ENCODE measurements at places on chromosomes 12 and 14.

GRCh38 chr12:26195250-26195640 is at the start of gene SSPN:
TSS of gene SSPN (plus strand) at chr12:26195573. CDS start at chr12:26195673, 100 bp downstream.
- DNase-seq = no peak

DNA sequence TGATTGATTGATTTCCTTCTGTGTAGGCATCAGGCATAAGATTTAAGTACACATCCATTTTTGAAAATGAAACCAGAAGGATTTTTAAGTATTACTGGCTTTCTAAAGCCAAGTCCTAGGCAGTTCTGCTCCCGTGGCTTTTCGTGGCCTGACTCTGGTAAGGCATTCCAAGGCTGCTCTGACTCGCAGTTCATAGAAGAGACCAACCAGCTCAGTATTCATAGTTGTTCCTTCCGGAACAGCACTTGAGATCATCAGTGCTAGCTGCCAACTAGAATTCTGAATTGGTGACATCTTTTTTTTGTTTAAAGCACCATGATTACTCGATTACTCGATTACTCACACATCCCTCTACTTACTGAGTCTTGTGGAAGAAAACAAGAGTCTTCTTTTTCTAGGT is 25.9 kb downstream of the SUDS3 start:
- DNase-seq = no peak

DNA sequence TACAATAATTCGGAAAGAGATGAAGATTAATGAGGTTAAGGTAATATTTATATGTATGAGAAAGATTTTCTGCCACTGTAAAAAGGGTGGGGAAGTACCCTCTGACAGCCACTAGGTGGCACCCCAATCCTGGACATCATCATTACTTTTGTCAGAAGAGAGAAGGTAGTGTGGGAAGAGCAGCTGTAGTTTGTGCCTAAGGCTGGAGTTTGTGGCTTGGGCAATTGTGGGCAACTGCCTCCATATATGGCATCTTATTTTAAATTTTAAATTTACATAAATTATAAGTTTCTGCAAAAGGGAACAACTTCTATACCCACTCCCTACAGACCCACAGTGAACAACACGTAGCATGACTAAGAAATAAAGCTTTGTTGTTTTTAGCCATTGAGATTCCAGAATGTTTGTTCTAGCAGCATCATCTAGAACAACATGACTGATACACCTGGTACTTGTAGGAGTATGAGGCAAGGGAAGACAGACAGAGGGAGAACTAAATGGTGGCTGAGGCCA is 34.4 kb upstream of the SYCP3 start:
- DNase-seq = peak; percentile 74

DNA sequence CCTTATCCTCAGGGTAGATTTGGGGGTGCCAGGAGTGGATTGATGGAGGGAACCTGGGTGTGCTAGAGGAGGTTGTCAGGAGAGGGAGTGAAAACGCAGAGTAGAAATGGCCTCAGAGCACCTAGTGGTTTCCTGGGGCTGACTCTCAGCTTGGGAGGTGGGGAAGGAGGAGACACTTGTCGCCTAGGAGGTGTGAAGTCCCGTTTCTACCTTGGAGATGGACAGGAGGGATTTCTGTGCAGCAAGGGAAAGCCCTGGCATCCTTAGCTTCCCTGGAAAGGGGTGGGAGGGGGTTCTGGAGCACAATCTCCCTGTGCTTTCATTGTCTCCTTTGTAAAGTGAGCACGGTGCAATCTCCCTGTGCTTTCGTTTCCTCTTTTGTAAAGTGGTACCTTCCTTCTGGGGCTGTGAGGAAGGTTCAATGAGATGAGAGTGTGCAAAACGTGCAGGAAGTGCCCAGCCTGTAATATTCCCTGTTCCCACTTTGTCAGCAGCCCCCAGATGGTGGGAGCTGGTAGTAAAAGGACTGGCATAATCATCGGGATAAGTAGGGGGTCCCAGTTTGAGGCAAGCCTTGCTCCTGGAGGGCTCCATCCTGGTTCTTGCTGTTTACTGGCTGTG is 1.6 kb downstream of the OAS3 start:
- DNase-seq = peak; percentile 70

- DNase-seq = no peak
These were observed 18.4 kb downstream of the LMO3 start for GRCh38 chr12:16587514-16587913.

- DNase-seq = no peak
These were observed 96.3 kb downstream of the ITPK1 start for GRCh38 chr14:93019367-93019843.

DNA sequence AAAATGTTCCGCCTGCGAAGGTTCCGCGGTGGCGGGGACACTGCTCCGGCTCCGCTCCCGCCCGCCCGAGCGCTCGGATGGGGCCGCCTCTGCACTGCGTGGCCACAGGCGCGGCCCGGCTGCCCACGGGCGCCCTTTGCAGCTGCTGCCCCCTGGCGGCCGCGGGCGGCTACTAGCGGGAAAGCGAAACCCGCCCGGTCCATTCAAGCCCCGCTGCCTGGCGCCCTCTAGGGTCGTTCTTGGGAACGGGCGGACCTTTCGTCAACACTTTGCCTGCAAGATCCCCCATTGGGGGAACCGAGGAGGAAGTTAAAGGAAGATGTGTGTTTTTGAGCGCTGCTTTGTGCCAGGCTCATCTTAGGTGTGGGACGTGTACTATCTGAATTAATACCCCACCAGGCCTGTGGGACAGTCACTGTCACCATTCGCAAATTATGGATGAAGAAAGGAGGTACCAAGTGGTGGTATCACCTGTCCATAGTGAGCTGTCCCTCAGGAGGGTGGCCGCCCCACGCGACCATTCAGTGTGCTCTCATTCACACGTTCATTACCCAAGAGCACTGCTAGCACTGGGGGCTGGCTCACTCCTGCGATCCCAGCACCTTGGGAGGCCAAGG is 19.4 kb downstream of the GPR132 start:
- DNase-seq = peak; percentile 92

DNA sequence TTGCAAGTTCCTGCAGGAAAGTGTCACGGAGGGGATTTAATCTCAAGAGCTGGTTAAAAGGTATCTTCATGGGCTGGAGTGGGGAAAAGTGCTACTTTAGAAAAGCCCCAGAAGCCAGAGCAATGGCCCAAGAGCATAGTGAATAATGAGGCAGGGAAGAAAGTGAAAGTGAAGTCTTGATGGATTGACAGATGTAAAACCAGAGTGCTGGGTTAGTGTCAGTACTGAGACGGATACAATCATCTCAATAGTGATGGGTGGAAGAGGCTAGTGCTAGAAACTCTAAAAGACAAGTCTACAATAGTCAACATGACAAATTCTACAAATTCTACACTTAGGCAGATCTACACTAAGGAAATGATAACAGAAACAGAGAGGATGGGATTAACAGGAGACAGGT is 68.1 kb downstream of the CIT start:
- DNase-seq = no peak

DNA sequence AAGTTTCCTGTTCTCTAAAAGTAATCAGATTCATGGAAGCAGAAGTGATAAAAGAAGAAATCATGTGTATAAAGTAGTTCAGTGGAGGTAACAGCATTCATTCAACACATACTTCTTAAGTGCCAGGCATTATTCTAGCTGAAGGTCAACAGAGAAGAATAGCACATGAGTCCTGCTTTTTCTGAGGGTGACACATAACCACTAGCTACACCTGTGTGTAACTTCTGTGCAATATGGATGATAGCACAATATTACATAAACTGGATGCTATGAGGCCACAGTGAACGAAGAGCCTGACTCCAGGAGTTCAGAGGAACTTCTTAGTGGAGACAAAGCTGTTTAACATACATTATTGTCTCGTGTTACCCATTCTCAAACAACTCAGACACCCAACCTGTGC is 114.3 kb upstream of the PCED1B start:
- DNase-seq = no peak

GRCh38 chr12:57756406-57757341 is 1.8 kb downstream of the MARCHF9 start:
- DNase-seq = peak; percentile 82

DNA sequence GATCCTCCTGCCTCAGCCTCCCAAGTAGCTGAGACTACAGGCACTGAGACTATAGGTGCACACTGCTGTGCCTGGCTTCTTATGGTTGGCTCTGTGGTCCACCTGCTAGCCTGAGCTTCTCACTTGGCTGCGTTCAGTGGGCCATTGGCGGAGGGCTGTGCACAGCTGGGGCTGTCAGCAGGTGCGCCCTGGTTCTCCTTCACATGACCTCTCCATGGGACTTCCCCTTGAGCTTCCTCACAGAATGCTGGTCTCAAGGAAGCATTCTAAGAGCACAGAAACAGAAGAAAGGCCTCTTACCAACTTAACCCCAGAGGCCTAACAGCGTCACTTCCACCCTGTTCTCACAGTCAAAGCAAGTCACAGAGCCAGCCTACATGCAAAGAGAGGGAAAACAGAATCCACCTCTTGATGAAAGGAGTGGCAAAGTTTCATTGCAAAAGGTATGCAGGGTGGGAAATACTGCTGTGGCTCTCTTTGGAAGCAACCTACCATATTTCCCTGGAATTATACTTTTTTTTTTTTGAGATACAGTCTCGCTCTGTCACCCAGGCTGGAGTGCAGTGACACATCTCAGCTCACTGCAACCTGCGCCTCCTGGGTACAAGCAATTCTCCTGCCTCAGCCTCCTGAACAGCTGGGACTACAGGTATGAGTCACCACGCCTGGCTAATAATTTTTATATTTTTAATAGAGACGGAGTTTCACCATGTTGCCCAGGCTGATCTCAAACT is 9.3 kb downstream of the RILPL2 start:
- peak; percentile 97 for DNase-seq

DNA sequence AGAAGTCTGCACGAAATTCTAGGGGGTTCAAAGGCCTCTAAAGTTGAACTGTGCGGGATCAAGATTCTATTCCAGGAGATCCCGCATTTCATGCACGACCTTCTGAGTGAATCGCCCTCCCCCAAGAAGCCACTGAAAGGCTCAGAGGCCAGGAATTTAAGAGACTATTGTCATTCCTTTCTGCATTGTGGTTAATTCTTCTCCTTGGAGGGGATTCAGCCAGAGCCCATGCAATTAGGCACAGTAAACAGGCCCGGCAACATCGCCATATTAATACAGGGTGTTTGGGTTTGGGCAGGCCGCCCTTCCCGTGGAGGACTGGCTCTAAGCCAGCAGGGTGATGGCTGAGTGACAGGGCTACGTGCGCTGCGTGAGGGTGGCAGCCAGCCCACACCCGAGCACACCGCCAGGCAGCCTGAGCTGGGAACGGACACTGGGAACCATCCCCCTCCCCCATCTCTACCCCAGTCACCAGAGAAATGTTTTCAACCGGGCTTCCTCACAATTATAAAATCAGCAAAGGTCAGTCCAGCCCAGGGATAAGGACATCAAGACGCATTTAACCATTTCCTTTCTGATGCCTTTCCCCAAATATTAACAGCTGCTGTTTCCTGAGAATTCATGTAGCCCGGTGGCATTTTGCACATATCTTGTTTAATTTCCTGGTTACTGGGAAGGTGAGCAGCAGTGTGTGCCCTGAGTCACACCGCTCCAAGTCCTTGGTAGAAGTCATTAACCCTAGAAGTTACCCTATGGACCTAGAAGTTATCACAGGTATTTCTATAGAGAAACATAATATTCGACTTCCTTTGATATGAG is 12.5 kb downstream of the EGLN3 start:
- no peak for DNase-seq

DNA sequence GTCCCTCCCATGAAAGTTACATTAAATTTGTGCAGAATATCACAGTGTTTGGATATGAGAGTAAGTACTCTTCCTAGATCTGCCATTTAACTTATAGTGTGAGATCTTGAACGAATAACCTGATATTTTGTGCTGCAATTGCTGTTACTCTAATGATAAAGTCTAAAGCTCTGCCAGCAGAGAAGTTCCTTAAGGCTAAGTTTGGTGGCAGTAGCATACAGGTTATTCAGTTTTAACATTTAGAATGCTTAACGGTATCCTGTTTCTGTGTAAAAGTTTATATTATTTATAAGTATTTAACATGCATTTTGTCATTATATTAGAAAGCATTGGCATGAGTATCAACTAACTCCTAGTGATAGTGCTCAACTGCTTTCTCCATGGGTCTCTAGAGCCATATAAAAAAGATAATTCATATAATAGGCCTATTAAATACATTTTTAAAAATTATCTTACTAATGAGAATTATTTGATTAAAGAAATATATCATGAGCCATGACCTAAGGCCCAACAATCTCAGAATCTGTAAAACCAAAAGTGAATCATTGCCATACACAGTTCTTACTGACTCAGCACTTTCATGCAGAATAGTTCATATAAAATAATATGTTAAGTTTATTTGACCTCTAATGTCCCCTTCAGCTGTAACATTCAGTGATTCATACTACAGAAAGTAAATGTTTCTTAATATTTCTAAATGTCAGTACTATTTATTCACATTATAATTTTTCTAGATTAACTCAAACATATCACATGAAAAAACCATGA is 1058.6 kb downstream of the TRHDE start:
- no peak for DNase-seq

DNA sequence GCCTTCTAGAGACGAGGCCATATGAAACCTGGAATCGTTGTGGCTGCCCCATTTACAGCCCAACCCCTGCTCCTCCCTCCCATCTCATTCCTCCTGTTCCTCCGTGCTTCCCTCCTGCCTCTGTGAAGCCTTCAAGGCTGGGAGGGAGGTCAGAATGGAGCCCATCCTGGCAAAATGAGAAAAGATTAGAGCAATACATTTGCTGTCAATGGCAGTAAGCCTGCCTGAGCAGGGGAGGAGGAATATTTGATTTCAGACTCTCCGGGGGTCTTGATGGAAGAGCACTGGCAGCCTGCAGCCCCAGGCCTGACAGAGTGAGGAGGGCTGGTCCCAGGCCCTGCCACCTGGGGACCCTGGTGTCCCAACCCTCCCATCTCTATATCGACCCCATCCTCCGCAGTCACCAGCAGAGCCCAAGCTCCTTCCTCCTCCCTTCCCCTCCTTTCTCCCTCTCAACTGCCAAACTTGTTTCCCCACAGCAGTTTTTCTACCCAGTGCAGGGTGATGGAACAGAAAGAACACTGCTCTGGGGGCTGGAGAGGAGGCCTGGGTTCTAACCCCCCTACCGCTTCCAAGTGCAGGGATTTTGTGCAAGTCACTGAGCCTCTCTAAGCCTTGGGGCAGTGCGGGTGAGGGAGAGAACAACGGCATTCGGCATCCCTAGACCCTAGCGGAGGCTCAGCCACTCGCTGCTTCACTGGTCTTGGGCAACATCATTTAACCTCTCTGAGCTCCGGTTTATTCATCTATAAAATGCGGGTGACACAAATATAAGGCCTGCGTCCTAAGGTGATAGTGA is 16.0 kb upstream of the RACGAP1 start:
- no peak for DNase-seq

GRCh38 chr12:12230275-12230674 is 36.6 kb downstream of the LRP6 start:
- no peak for DNase-seq

DNA sequence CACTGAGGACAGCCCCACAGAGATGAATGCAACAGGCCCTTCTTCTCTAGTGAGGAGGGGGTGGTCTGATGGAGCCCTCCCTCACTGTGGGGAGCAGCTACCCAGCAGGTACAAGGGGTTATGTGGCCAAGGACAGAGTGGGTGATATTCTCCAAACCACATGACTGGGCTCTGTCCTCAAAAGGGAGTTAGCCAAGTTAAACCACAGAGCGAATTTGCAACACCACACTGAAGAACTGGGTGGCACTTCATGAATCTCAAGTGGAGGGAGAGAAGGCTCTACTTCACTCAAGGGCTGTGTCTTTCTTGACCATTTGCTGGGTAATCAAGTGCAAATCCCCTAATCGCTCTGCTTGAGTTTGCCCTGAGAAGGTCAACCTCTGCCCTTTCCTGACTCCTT is 12.5 kb downstream of the GPR68 start:
- no peak for DNase-seq

GRCh38 chr14:67010602-67011001 is 178.6 kb upstream of the GARIN2 start:
- no peak for DNase-seq

Measured in NAMALWA (cell line).